ENCODE measurements at places on chromosomes 2 and 18.
A peak's percentile ranks its signal among the peaks of the same experiment; 100 is the strongest.

DNA sequence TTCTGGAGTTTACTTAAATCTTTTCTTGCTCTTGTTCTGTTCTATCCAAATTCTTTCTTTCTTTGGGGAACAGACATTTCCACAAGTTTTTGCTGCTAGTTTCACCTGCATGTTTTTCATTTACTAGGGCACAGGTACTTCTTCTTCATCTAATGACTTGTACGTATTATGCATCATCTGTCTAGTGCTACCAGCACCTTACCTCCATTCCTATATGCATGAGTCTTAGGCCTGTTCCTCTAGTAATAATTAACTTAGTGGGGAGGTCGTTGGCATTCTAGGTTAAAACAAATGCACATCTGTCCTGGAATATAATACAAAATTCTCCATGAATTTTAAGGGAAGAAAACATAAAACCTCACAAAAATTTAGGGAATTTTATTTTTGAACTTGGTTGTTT is 164.5 kb upstream of the STON1 start:
- no peak for DNase-seq

DNA sequence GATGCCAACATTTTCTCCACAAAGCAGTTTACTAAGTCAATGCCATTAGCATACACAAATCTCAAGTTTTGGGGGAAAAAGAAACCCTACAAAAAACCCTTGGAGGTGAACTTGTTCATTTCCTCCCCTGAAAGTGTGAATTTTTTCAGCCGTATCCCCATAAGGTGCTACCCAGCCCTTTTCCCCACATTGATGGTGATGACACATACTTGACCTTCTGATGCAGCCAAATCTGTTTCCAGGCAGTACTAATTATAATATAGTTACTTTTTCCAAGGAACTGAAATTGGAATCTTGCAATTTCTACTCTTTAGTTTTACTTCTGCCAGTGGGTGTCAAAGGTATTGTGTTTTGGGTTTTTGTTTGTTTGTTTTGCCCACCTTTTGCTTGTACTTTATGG is 474.5 kb downstream of the TGIF1 start:
- no peak for DNase-seq

- DNase-seq = no peak
These were observed 16.2 kb upstream of the BBS5 start for GRCh38 chr2:169462896-169463695.

DNA sequence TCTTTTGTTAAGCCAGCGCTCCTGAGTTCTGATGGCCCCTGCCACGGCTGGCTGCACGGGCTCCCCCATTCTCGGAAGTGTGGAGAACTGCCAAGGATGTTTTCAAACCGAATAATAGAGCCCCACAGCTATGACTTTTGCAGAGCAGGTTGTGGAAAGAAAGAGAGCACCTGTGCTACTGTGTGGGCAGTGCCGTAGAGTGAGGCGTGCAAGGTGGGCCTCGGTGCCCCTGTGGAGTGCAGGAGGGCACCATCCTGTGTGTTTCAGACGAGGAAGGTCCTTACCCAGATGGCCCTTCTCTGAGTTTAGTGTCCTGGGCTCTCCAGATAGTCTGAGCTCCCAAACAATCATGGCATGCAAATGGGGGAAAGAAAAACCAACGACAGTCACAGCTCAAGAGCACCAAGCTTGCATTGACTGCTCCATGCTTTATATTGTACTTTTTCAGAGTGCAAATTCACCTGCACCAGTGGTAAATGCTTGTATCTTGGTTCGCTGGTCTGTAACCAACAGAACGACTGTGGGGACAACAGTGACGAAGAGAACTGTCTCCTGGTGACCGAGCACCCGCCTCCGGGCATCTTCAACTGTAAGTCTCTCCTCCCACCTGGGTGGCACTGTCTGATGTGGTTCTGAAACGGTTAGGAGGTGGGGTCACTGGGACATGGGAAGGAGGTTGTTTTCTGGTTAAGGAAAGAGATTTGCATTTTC is 219.4 kb downstream of the LDLRAD4 start:
- peak; percentile 33 for DNase-seq

DNA sequence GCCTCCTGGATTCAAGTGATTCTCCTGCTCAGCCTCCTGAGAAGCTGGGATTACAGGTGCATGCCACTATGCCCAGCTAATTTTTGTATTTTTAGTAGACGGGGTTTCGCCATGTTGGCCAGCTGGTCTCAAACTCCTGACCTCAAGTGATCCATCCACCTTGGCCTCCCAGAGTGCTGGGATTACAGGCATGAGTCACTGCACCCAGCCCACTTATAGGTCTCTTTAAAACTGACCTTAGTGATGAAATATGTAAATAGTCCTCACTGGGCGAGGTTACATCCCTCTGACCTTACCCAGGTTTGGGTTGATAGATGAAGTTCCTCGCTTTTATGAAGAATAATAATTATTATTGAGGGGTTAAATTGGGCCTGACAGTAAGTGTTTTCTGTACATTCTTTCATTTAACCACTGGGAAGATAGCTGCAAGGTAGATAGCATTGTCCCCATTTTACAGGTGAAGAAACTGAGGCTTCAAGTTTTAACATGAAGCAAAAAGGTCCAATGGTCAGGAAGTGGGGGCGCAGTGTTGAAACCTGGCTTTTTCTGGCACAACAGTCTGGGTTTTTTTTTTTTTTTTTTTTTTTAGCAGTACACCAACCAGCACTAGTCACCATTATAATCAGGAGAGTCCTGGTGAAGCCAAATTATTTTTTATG is 174.8 kb upstream of the EPAS1 start:
- no peak for DNase-seq

DNA sequence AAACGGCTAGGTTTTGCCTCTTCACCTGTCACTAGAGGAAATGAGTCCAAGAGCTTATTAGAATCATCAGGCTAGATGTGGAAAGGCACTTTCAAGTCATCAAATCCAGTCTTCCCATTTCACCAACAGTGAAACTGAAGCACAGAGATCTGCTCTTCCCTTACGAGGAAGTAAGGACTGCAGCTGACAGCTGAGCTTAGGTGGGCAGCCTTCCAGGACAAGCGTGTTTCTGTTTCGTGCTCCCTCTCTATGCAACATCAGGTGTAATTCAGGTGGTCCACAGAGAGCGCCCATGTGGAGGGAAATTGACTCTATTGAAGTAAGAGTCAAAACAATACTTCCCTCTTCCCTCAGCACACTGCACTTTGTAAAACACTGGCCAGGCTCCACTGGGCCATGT is 5.5 kb downstream of the CYRIA start:
- DNase-seq = no peak

DNA sequence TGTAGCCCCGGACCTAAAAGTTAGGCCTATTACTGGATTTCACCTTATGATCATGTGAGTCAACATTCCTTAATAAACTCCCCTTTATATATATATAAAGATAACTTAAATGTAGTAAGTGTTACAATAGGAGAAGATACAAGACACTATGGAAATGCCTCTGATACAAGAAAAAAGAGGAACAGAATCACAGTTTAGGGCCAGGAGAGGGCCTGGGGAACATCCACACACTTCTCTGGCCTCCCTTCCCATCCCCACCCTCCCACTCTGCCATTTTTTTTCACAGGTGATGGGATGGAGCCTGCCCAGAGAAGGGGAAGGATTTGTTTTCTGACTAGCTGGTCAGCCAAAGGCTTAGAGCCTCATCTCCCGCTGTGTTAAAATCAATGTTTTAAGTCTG is 6.4 kb downstream of the CDC42EP3 start:
- DNase-seq = no peak

DNA sequence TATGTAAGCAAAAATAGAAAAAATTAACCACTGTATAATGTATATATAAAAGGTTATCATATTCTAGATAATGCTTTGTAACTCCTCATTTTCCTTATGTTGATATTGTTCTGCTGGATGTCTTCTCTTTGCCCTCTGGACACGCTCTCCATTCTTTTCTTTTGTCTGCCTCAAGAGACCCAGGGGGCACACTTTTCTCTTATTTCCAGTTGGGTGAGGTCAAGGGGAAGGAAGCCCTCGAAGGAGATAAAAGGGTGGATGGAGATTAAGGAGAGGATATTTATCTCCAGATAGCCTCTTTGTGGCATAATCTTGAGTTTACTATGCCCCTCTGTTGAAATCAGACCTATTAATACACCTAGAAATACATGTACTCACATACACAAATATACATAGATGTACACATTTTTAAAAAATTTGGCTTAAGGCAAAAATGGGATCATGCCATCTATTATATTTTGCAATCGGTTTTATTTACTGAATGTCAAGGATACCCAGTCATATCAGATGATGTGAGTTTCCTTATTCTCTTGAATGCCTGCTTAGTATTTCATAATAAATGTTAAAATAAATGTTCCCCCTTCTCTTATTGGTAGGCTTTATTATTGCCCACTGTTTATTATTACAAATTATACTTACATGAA is 65.3 kb downstream of the LCLAT1 start:
- DNase-seq = no peak

- DNase-seq = no peak
These were observed 114.2 kb upstream of the EPC2 start for GRCh38 chr2:148530350-148530749.

GRCh38 chr2:161077367-161078210 is 82.6 kb upstream of the TANK start:
- no peak for DNase-seq

GRCh38 chr2:8148260-8149006 is 533.4 kb upstream of the ID2 start:
- peak; percentile 90 for DNase-seq

DNA sequence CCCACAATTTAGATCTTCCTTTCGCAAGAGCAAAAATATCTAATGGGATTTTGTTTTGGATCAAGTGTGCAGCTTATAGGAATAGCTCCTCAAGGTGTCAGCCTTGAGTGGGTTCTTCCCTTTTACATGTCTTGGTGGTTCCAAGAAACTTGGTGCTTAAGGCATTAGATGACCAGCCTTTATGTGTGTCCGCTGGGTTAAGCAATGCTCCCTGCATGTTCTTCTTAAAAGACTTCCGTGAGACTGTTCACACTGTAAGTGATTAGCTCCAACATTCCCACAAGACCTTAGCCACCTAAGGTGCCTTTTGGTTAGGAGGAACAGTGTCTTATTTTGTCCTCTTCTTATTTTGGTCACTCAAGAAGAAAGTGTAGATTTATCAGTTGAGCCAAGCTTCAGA is 44.3 kb upstream of the GPR39 start:
- DNase-seq = no peak

DNA sequence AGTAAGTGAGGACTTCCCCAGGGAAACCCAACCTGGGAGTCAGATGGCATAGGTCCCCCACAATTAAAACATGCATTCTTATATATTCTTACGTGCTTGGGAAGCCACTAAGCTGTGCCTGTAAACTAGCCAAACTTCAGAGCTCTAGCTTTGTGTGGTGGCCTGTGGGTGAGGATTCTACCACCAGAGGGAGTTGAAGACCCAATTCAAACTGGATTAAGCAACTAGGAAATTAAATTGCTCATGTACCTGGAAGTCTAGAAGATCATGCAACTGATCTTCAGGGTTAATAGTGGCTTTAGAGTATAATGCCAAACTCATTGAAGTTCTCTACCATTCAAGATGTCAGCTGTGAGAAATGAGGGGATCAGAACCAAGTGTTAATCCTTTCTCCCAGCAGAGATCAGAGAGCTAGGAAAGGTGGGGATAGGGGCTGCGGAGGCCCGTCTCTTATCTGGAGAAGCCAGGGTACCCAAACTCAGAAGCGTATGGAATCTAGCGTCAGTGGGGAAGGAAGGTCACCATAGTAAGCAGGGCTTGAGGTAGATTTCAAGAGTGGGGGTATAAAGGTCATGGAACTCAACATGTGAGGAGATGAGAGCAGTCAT is 53.2 kb upstream of the CCDC85A start:
- peak; percentile 21 for DNase-seq

GRCh38 chr2:42755191-42755880 is 8.6 kb downstream of the OXER1 start:
- DNase-seq = no peak

DNA sequence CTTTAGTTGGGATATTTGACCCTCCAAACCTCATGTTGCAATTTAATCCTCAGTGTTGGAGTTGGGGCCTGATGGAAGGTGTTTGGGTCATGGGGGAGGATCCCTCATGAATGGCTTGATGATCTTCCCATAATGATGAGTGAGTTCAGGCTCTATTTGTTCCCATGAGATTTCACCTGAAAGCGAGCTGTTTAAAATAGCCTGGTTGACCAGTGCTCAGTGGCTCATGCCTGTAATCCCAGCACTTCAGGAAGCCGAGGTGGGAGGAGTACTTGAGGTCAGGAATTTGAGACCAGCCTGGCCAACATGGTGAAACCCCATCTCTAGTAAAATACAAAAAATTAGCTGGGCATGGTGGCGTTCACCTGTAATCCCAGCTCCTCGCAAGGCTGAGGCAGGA is 14.9 kb upstream of the PSME4 start:
- DNase-seq = no peak

GRCh38 chr2:172234716-172235691 is 132.3 kb upstream of the DLX2 start:
- no peak for DNase-seq

GRCh38 chr2:121287146-121287798 is 2.3 kb upstream of the TFCP2L1 start:
- no peak for DNase-seq

DNA sequence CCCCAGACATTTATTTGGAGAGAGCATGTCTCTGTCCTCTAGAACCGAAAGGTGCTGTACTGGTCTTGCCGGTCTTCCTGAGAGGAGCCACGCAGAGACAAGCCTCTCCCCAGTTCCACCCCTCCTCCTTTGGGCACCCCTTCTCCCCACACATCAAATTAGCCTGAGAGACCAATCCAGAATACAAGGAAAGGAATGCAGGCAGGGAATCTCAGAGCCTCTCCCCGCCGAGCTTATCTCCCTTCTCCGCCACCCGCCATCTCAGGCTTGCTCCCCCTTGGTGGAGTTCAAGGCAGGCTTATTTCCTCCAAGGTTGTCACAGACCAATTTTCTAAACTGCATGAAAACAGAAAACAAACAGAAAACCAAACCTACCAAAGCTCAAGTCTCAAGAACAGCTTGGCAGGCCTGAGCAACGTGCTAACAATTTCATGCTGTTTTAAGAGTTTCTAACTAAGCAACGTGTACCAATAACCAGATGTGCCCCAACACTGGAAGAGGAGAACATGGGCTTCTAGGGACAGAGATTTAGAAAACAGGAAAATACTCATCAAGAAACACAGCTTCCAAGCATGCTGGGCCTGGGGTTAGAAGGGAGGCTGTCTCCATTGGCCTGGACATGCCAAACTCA is 124.5 kb upstream of the PKDCC start:
- no peak for DNase-seq

DNA sequence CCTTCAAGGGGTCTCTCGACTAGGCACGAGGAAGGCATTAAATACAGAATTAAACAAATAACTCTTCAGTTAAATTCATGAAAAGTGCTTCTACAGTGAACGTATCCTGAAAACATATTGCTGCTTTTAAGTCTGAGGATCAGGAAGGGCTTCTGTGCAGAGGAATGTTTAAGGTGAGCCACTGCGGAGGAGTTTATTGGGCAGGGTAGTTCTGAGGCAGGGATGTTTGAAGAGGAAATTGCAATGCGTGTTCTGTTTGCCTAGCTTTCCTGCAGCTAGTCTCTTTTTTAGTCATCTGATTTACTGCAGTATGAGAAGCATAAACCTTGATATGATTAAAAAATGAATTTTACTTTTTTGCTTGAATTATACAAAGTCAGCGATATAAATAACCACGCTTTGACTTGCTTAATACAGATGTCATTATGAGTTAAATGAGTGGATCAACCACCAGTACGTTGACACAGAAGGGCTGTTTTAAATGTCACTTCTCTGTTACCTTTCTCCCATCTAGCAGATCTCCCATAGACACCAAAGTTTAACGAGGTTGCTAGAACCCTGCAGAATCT is 98.7 kb downstream of the CTNNA2 start:
- DNase-seq = no peak

Data from kidney glomerular epithelial cell (primary cell).